Fibroblast of skin of abdomen (primary cell): ENCODE measurements at places on chromosomes 1 and 21.

- no peak for DNase-seq
Measured at GRCh38 chr1:165537356-165538109, 6.3 kb upstream of the LRRC52 start.

- DNase-seq: no peak
Measured at GRCh38 chr1:39466413-39467107, 24.9 kb upstream of the BMP8A start.

GRCh38 chr1:52558941-52559340 is 6.0 kb upstream of the TUT4 start:
- DNase-seq: no peak

DNA sequence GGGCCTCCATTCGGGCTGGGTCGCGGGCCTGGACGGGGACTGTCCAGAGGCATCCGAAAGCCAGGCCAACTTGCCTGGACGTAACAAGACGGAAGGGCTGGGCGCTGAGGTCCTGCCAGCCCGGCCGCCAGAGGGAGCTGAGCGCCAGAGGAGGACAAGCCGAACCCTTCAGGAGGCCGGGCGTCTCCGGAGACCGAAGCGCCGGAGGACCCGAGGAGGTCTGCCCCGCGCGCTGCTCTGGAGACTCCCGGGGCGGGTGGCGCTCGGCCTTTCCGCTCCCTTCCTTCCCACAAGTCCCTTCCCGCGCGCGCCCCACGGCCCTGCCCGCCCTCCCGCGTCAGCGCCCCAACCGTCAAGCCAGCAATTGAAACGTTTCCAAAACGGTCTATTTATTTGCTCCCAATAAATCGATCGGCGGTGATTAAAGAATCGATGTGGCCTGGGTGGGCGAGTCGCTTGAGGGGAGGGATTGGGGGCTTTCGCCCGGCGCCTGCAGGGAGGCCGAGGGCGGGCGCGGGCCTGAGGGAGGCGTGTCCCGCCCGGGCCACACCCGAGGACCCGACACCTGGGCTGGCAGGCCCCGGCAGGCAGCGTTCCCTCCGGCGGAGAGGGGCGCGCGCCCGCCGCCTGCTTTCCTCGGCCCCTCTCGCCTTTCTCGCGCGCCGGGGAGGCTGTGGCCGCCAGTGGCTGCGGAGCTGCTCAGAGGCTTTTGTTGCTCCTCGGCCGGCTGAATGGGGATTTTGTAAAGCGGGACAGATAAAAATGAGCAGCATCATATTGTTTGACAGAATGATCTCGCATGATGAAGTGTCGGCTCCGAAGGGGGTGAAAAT is 5.2 kb upstream of the FOXD3 start:
- DNase-seq: peak; percentile 40

- no peak for DNase-seq
Measured at GRCh38 chr1:17736625-17737024, 18.5 kb upstream of the ACTL8 start.

GRCh38 chr1:5601516-5601915 is 390.7 kb downstream of the NPHP4 start:
- DNase-seq: no peak

DNA sequence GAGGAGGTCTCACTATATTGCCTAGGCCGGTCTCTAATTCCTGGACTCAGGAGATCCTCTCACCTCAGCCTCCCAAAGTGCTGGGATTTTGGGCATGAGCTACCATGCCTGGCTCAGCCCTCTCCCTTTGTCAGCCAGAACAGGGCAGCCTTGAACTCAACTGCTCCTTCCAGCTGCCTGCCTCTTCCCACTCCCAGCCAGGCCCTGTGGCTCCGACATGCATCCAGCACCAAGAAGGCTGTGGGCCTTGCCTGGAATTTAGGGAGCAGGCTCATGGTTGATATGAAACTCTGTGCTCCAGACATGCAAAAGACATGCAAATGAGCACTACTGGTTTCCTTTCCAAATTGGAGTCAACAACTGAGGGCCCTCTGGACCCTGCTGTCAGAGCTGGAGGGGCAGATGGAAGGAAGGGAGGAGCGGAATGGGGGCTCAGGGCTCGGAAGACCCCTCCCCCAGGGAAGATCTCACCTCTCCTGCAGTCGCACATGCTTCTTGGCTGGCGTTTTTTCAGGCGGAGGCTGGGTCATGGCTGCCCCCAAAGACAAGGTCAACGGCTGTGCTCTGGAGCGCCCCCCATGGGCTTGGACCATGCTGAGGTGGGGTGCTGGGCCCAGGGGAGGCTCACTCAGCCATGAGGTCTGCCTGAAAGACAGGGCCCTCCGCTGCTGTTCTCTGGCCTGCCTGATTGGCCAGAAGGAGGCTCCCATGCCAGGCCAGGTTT is 1.4 kb downstream of the PTPN7 start:
- no peak for DNase-seq

DNA sequence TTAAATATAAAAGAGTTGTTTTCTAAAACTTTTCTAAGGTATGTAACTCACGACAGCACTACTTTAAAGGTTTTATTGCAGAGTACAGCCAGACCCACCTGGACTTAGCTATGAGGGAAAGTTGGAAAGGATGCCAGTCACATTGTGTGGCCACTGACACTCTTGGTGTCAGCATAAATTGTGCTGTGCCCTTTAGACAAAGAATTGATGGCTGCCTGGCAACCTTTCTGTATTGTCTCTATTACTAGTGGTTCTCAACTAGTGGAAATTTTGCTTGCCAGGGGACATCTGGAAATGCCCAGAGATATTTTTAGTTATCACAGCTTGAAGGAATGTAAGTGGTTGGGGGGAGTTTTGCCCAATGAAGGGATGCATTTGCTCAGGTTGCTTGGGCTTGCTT is 117.5 kb upstream of the APP start:
- DNase-seq: no peak

DNA sequence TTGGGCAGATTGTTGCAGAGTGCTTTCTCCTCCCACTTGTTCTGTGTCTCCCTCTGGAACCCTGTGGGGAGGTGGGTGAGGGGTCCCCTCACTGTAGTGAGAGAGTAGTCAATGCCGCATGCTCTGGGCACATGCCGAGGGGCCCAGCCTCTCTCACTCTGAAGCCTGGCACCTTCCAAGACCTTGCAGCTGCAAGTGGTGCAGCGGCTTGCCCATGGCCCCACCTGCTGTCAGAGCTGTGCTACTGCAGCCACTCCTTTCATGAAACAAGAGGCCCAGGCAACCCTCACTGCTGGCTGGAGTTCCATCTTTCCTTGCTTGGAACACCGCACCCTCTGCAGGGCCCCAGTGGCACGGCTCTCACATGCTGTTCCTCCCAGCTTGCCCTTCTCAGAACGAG is 58.4 kb upstream of the COL6A1 start:
- peak; percentile 57 for DNase-seq

DNA sequence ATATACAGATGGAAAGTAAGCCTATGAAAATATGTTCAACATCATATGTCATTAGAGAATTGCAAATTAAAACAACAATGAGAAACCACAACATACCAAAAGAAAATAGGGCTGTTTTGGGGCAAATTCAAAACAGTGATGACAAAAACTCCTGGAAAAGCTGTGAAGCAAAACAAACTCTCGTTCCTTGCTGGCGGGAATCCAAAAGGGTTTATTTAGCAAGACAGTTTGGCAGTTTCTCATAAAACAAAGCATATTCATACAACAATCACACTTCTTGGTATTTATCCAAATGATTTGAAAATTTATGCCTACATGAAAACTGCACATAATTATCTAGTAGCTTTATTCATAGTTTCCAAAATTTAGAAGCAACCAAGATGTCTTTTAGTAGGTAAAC is 44.4 kb downstream of the COL11A1 start:
- DNase-seq: no peak

GRCh38 chr1:226400519-226401354 is 7.2 kb downstream of the PARP1 start:
- no peak for DNase-seq
